ENCODE measurements at places on chromosomes 11 and 22. TPM values are rescaled to one million over a fixed set of nuclear protein-coding genes. Genes with fewer than 3 reads are reported as not detected.

DNA sequence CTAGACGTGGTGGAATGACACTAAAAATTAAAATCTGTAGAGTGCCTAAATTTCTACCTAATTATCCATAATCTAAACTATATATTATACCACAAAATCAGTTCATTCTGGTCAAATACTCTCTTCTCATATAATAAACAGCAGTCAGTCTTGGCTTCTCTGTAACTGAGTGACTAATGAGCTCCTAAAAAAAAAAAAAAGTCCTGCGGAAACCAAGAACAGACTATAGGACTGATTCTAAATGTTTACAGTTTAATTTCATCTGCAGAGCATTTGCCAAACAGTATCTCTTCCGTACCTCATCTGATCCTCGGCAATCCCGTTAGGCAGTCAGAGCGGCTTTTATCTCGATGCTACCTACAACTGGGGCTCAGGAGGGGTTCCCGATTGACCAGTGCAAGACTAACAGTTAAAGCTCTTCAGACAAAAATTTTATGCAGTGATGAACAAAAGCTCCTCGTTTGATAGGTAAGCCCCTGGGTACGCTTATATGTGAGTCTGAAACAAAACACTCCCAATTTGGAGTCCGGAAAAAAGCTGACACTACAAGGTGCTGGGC is 686 bp downstream of the KIF18A start:
- peak overlapping the region; percentile 75 for H3K27ac ChIP-seq
- no peak for DNase-seq
- peaks cover 24% of the 10 kb centered on the region for H3K4me1 ChIP-seq
- H3K27me3 ChIP-seq: no peaks in the 10 kb centered on the region
- no peaks in the 10 kb centered on the region for H3K36me3 ChIP-seq

GRCh38 chr11:20156876-20157613 is 3.2 kb downstream of the DBX1 start:
- no peaks in the 10 kb centered on the region for H3K36me3 ChIP-seq
- no peak overlapping the region for H3K27ac ChIP-seq
- H3K4me1 ChIP-seq: peaks cover 40% of the 10 kb centered on the region
- DNase-seq: no peak
- H3K4me3 ChIP-seq: peak overlapping the region; percentile 59
- H3K27me3 ChIP-seq: peaks cover 57% of the 10 kb centered on the region

DNA sequence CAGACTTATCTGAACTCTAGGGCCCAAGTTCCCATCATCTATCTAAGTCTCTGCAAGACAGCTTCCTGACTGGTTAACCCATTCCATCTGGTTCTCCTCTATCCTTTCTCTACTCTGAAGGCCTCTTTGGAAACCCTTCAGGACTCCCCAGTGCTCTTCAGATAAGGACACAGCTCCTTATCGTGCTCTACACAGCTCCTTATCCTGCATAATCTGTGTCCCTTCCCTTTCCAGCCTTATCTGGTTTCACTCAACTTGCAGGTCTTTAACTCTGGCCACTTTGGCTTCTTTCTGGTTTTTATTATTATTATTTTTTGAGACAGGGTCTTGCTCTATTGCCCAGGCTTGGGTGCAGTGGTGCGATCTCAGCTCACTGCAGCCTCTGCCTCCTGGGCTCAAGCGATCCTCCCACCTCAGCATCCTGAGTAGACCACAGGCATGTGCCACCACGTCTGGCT is 10.6 kb downstream of the ENDOD1 start:
- no peak for DNase-seq
- H3K4me1 ChIP-seq: no peaks in the 10 kb centered on the region
- no peak overlapping the region for H3K4me3 ChIP-seq
- H3K27me3 ChIP-seq: no peaks in the 10 kb centered on the region

DNA sequence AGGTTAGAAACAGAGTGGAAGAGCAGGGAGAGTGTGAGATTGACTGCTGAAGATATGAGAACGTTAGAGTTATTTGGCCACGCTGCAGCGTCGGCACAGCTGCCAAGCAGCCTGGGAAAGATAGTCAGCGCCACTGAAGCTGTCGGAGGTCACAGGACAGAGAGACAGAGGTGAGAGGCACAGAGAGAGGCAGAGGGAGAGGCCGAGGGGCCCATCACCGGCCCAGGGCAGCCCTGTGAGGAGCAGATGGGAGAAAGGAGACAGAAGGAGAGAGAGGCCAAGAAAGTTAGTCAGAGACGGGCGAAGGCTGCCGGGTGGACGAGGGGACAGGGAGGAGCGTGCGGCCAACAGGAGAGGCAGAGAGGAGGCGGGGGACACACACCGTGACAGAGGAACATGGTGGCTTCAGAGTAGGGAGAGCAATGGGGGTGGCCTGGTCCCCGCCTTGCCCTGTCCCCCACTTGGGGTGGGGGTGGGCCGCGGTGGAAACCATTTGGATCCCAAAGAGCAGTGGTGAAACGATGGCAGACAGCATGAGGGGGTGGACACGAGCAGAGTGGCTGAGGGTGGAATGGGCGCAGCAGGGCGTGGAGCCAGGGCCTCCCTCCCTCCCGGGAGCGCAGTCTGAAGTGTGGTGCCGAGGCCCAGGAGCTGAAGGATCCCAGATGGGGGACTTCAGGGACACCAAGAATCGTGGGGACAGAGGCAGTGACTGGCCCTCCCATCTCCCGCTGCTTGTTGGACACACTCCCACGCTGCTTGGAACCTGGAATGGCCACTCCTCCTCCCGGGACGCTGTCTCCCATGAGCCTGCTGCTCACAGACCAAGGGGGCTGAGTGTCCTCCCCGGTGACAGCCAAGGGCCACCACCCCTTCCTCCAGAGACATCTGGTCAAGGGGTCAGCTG is 26.6 kb downstream of the LRRC10B start:
- H3K27me3 ChIP-seq: peaks cover 2% of the 10 kb centered on the region
- no peaks in the 10 kb centered on the region for H3K36me3 ChIP-seq
- no peaks in the 10 kb centered on the region for H3K4me1 ChIP-seq
- H3K27ac ChIP-seq: no peak overlapping the region

DNA sequence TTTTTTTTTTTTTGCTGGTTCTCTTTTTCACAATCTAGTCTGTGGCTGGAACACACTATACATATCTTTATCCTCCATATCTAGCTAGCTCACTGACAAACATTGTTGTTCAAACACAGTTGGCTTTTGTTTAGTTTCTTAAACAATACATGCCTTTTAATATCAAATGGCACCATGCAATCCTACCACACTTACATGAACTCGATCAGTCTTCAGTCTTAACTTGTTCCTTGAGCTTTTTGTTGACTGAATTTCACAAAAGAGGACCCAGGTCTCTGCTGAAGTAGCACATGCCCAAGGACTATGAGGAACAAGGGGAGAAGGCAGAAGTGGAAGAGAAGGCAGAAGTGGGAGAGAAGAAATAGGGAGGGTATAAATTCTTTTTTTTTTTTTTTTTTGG is 25.5 kb downstream of the TMEM123 start:
- H3K4me1 ChIP-seq: peaks cover 58% of the 10 kb centered on the region
- H3K27me3 ChIP-seq: no peaks in the 10 kb centered on the region
- peaks cover 22% of the 10 kb centered on the region for H3K36me3 ChIP-seq
- no peak for DNase-seq

DNA sequence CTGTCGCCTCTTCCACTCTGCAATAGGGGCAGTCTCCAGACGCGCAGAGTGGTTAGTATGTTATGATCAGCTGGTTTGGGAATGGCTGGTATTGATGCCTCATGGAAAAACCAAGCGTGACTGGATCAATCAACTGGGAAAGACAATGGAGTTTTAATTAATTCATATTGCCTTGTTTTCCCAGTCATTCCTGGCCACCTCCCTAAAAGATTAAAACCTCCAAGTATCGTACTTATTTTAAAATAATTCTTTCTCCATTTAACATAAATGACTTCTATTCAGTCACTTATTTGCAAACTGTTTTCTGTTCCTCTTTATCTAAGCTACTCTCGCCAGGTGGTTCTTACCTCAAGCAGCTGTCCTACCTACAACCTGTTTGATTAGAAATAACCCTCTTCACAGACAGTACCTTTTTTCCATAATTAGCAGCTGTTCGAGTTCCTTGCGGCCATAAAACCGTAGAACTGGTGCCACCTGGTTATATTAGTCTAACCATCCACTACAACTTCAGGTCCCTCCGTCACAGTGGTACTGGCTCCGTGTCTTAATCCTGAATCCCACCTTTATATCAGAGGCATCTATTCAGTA is 898 bp downstream of the ZNF215 start:
- no peak overlapping the region for H3K27ac ChIP-seq
- H3K36me3 ChIP-seq: no peaks in the 10 kb centered on the region
- H3K4me1 ChIP-seq: peaks cover 7% of the 10 kb centered on the region
- H3K4me3 ChIP-seq: peak overlapping the region; percentile 50
- H3K27me3 ChIP-seq: peaks cover 17% of the 10 kb centered on the region

GRCh38 chr22:33844273-33844672 is 76.0 kb downstream of the LARGE1 start:
- H3K4me1 ChIP-seq: no peaks in the 10 kb centered on the region
- no peaks in the 10 kb centered on the region for H3K36me3 ChIP-seq
- DNase-seq: no peak
- H3K27me3 ChIP-seq: no peaks in the 10 kb centered on the region
- H3K4me3 ChIP-seq: no peak overlapping the region

- H3K4me3 ChIP-seq: no peak overlapping the region
- H3K27ac ChIP-seq: no peak overlapping the region
- no peaks in the 10 kb centered on the region for H3K36me3 ChIP-seq
- no peak for DNase-seq
- peaks cover 41% of the 10 kb centered on the region for H3K27me3 ChIP-seq
These were observed 15.0 kb downstream of the POU2F3 start for GRCh38 chr11:120254788-120255518.

- DNase-seq: peak; percentile 16
- no peak overlapping the region for H3K27ac ChIP-seq
- no peak overlapping the region for H3K4me3 ChIP-seq
- H3K36me3 ChIP-seq: no peaks in the 10 kb centered on the region
These were observed 17.1 kb upstream of the MS4A4A start for GRCh38 chr11:60263402-60263801.

DNA sequence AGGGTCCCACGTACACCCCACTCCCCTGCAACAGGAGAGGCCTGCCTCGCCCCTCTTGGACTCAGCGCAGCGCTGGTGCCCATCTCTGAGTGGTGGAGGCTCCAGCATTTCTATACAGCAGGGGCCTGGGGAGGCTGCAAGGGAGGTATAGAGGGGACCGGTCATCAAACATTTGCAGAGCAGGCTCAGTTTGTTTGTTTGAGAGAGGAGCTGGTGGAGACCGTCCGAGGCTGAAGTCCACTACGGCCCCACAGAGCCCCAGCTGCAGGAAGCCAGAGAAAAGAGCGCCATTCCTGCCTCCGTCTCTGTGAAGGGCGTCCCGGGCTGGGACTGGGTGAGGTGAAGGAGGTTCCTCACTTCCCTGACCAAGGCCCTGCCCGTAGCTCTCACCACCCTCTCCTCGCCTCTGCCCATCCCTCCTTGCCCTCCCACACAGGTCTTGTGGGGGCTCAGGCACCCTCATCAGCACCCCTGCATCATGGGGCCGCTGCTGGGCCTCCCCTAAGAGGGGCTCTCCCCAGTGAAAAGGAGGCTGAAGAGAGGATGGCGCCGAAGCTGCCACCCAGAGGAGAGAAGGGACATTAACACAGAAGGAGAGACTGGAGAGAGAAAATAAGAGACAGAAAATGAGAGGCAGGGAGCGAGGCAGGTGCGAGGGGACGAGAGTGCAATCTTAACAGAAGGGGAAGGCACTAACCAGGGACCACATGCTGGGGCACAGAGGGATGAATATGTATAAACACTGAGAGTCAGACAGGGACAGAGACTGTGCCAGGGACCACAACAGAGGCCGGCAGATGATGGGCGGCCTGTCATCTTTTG is 24.5 kb downstream of the RPUSD4 start:
- H3K4me3 ChIP-seq: no peak overlapping the region
- no peak for DNase-seq
- peaks cover 17% of the 10 kb centered on the region for H3K36me3 ChIP-seq
- H3K4me1 ChIP-seq: peaks cover under 1% of the 10 kb centered on the region
- H3K27me3 ChIP-seq: no peaks in the 10 kb centered on the region
- H3K27ac ChIP-seq: no peak overlapping the region

GRCh38 chr11:66869567-66869870 is 12.7 kb downstream of the LRFN4 start:
- peaks cover 8% of the 10 kb centered on the region for H3K4me1 ChIP-seq
- H3K27ac ChIP-seq: no peak overlapping the region
- H3K27me3 ChIP-seq: no peaks in the 10 kb centered on the region

- no peak overlapping the region for H3K27ac ChIP-seq
- no peaks in the 10 kb centered on the region for H3K27me3 ChIP-seq
- H3K4me3 ChIP-seq: no peak overlapping the region
- H3K4me1 ChIP-seq: no peaks in the 10 kb centered on the region
These were observed 40.8 kb downstream of the CDPF1 start for GRCh38 chr22:46209262-46209661.

DNA sequence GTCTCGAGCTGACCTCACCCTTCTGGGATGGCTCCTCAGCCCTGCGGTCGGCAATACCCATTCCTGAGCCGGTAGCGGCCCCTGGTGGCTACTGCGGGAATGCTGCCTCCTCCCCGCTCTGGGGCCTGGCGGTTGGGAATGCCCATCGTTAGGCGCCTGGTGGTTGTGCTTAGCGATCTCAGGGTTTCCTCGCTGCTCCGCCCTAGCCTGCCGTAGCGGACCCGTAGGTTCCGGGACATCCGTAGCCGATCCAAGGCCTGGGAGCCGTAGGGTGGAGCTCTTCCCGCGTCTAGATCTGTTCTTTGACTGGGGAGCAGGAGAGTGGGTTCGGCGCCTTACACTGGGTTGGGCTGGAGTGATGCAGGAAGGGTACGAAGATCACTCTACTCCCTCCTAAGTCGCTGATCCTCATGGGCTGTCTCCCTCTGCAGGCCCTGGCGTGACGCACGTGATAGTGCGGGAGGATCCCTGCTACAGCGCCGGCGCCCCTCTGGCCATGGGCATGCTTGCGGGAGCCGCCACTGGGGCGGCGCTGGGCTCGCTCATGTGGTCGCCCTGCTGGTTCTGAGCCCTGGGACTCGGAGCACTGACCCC is 14.8 kb downstream of the PLEKHB1 start:
- H3K27me3 ChIP-seq: no peaks in the 10 kb centered on the region
- no peak overlapping the region for H3K27ac ChIP-seq
- DNase-seq: peak; percentile 85
- peak overlapping the region; percentile 34 for H3K4me3 ChIP-seq

DNA sequence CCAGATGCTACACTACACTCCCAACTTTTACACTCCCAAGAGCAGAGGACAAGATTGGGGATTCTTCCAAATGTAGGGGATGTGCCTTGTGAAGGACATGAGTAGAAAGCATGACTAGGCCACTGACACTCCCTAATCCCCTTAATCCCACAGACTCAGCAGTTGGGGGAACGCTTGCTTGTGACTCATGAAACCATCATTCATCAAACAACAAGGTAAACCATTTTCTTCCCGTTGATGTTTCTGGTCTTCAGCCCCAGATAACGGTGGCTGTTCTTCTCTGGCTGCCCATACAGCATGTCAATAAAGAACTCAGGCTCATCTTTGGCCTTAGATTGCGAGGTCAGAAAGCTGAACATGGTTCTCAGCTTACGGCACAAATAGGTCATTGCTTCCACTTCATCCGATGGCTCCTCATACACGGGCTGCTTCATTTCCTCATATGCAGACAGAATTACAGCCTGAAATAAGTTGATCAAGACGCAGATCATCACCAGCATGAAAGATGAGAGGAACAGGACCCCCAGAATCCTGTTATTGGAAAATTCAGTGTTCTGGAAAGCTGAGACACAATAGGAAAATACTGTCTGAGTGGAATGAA is 6.4 kb upstream of the CDPF1 start:
- no peak for DNase-seq
- H3K27me3 ChIP-seq: peaks cover 14% of the 10 kb centered on the region
- H3K4me3 ChIP-seq: no peak overlapping the region

The CLDN5 gene
- total RNA-seq: not detected

The OR8A1 gene
- not detected for total RNA-seq

The UBQLN3 gene
- not detected for total RNA-seq

The CRYBA4 gene
- not detected for total RNA-seq

The HPS4 gene
- total RNA-seq: 67.0 TPM

The ISX gene
- not detected for total RNA-seq

The PIWIL4 gene
- total RNA-seq: 1.3 TPM

The SMCO4 gene
- total RNA-seq: 0.30 TPM
